ENCODE measurements at places on chromosomes 2 and 18.

GRCh38 chr2:138032334-138032733 lies 68.1 kb downstream of the HNMT start:
- H3K4me3 ChIP-seq: no peak overlapping the region
- H3K27me3 ChIP-seq: no peaks in the 10 kb centered on the region
- no peaks in the 10 kb centered on the region for H3K4me1 ChIP-seq
- no peaks in the 10 kb centered on the region for H3K36me3 ChIP-seq
- DNase-seq: no peak
- H3K27ac ChIP-seq: no peak overlapping the region

DNA sequence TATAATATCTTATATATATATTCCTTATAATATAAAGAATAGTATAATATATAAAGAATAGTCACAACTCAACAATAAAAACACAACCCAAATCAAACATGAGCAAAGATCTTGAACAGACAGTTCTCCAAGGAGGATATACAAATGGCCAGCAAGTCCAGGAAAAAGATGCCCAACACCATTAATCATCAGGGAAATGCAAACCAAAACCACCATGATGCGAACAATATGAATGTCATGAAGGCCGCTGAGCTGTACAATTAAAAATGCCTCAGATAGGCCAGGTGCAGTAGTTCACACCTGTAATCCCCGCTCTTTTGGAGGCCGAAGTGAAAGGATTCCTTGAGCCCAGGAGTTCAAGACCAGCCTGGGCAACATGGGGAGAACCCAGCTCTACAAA lies 58.9 kb downstream of the SLC35F5 start:
- H3K4me3 ChIP-seq: no peak overlapping the region
- no peak for DNase-seq
- H3K27me3 ChIP-seq: no peaks in the 10 kb centered on the region
- H3K27ac ChIP-seq: no peak overlapping the region

DNA sequence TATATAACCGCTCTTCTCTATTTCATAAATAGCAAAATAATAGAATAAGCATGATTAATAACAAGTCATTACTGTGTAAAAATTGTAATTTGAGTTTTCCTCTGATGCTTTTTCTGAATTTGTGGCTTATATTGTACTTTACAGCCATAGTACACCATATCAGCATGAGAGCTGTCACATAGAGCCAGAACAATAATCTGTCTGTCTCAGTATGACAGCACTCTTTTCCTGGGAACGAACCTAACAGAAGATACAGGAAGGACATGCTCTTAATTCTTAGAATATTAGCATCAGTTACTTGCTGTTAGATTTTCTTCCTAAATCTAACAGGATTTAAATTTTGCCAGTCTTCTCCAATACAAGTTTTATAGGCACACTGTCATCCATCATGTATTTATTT lies 21.3 kb upstream of the NRXN1 start:
- DNase-seq: no peak
- no peaks in the 10 kb centered on the region for H3K36me3 ChIP-seq
- no peak overlapping the region for H3K4me3 ChIP-seq
- H3K4me1 ChIP-seq: no peaks in the 10 kb centered on the region

- no peak overlapping the region for H3K27ac ChIP-seq
- no peaks in the 10 kb centered on the region for H3K27me3 ChIP-seq
- DNase-seq: no peak
- no peaks in the 10 kb centered on the region for H3K36me3 ChIP-seq
Observed at GRCh38 chr18:11862468-11863137, 11.4 kb downstream of the CHMP1B start.

GRCh38 chr2:105712166-105712915 lies 32.4 kb upstream of the NCK2 start:
- no peaks in the 10 kb centered on the region for H3K36me3 ChIP-seq
- H3K4me3 ChIP-seq: no peak overlapping the region
- H3K27ac ChIP-seq: no peak overlapping the region
- DNase-seq: no peak
- H3K27me3 ChIP-seq: no peaks in the 10 kb centered on the region

DNA sequence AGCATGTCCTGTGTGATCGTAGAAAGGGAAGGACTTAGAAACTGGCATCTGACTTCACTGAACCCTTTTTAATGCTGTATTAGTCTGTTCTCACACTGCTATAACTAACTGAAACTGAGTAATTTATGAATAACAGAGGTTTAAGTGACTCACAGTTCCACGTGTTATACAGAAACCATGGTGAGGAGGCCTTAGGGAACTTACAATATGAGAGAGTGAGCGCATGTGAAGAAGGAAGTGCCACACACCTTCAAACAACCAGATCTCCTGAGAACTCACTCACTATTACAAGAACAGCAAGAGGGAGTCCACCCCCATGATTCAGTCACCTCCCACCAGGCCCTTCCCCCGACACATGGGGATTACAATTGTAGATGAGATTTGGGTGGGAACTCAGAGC lies 811.3 kb downstream of the CPS1 start:
- no peak for DNase-seq
- no peak overlapping the region for H3K27ac ChIP-seq
- H3K36me3 ChIP-seq: no peaks in the 10 kb centered on the region
- no peaks in the 10 kb centered on the region for H3K27me3 ChIP-seq
- H3K4me1 ChIP-seq: no peaks in the 10 kb centered on the region
- H3K4me3 ChIP-seq: no peak overlapping the region

GRCh38 chr2:18435426-18436037 lies 124.9 kb downstream of the RDH14 start:
- H3K27me3 ChIP-seq: no peaks in the 10 kb centered on the region
- H3K4me1 ChIP-seq: no peaks in the 10 kb centered on the region
- H3K27ac ChIP-seq: no peak overlapping the region
- H3K36me3 ChIP-seq: no peaks in the 10 kb centered on the region

DNA sequence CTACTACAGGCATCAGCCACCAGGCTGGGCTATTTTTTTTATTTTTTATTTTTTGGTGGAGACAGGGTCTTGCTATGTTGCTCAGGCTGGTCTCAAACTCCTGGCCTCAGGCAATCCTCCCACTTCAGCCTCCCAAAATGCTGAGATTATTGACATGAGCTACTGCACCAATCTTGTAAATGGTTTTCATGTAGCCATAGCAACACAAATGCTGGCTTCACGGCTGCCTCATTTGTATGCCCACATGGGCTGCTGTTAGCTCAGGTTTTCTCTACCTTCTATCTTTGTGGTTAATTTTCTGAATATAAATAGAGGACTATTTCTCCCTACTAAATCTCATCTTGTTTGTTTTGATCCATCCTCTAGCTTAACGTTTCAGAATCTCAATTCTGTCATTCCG lies 58.2 kb downstream of the PLEKHM3 start:
- no peaks in the 10 kb centered on the region for H3K27me3 ChIP-seq
- H3K4me1 ChIP-seq: peaks cover 7% of the 10 kb centered on the region
- no peak overlapping the region for H3K27ac ChIP-seq
- no peak for DNase-seq
- no peak overlapping the region for H3K4me3 ChIP-seq

- DNase-seq: no peak
- no peak overlapping the region for H3K27ac ChIP-seq
- no peaks in the 10 kb centered on the region for H3K27me3 ChIP-seq
- H3K4me3 ChIP-seq: no peak overlapping the region
Observed at GRCh38 chr2:44623622-44624351, 262.0 kb downstream of the CAMKMT start.

GRCh38 chr2:110100480-110100879 lies 15.1 kb downstream of the MALL start:
- peak overlapping the region; percentile 77 for H3K27ac ChIP-seq
- no peaks in the 10 kb centered on the region for H3K36me3 ChIP-seq
- no peaks in the 10 kb centered on the region for H3K27me3 ChIP-seq
- peaks cover 46% of the 10 kb centered on the region for H3K4me1 ChIP-seq
- no peak overlapping the region for H3K4me3 ChIP-seq
- DNase-seq: no peak

DNA sequence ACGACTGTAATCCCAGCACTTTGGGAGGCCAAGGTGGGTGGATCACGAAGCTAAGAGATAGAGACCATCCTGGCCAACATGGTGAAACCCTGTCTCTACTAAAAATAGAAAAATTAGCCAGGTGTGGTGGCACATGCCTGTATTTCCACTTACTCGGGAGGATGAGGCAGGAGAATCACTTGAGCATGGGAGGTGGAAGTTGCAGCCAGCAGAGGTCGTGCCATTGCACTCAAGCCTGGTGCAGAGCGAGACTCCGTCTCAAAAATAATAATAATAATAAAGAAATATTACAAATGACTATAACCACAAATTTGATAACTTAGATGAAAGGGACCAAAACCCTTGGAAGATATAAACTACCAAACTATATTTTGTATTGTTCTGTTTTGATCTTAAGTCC lies 226.3 kb upstream of the GULP1 start:
- H3K27ac ChIP-seq: no peak overlapping the region
- H3K4me3 ChIP-seq: no peak overlapping the region
- H3K4me1 ChIP-seq: no peaks in the 10 kb centered on the region
- no peak for DNase-seq
- no peaks in the 10 kb centered on the region for H3K27me3 ChIP-seq
- no peaks in the 10 kb centered on the region for H3K36me3 ChIP-seq

DNA sequence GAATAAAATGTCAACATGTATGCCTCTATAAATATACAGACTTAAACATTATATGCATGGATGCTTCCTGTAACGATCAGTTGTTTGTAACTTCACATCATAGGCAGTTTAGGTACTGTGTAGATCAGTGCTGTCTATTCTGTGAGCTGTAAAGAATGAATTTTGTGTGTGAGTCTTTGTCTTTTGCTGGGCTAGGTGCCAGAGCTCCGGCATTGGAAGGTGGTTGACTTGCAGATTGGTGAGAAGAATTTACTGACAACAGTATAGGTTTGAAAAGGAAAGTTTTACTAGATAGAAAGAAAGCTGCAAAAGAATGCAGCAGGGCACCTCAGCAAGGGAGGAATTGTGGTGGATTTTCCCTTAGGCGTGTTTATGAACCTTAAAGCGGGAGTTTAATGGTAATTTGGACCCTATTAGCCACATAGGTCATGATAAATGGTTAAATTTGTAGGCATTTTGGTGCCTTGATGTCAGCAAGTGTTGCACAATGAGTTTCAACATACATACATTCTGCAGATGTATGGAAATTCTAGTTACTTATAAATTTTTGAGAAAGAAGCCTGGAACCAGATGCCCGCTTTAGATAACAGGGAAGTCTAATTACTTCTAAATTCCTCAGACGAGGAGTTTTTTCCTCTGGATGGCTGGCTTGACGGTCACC lies 6.7 kb upstream of the QPCT start:
- DNase-seq: no peak
- H3K27me3 ChIP-seq: no peaks in the 10 kb centered on the region
- no peaks in the 10 kb centered on the region for H3K36me3 ChIP-seq

- no peak for DNase-seq
- peaks cover 9% of the 10 kb centered on the region for H3K4me1 ChIP-seq
- H3K27me3 ChIP-seq: no peaks in the 10 kb centered on the region
- H3K4me3 ChIP-seq: no peak overlapping the region
Observed at GRCh38 chr2:222434204-222434603, 9.9 kb downstream of the SGPP2 start.

GRCh38 chr2:31233741-31234682 lies at the start of gene EHD3:
EHD3 (plus strand) TSS chr2:31234152; CDS start chr2:31234622, 470 bp downstream.
- H3K27me3 ChIP-seq: no peaks in the 10 kb centered on the region
- peak within 1 kb of the TSS; percentile 39 for H3K27ac ChIP-seq
- peak within 1 kb of the TSS; percentile 62 for H3K4me3 ChIP-seq
- DNase-seq: peak; percentile 90

DNA sequence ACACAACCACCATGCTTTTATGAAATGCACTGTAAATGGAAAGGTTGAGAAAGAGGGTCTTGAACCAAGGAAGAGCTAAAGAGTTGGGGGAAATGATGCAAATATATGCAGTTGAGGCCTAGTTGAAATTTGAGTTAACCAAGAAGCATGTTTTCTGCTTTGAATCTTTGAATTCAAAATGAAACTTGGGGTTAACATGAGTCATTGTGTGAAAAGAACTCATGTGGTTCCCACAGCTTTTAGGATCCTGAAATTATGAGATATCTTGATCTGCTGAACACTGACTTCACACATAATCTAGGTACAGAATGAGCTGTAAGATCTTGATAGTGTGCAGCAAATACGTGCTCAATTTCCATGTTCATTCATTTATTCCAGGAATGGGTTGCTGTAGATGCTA lies 422.9 kb upstream of the TRIB2 start:
- H3K27me3 ChIP-seq: no peaks in the 10 kb centered on the region

GRCh38 chr2:66897181-66897580 lies 462.3 kb downstream of the MEIS1 start:
- no peak for DNase-seq
- H3K27ac ChIP-seq: no peak overlapping the region
- no peaks in the 10 kb centered on the region for H3K4me1 ChIP-seq
- H3K4me3 ChIP-seq: no peak overlapping the region
- no peaks in the 10 kb centered on the region for H3K27me3 ChIP-seq

- peaks cover 20% of the 10 kb centered on the region for H3K4me1 ChIP-seq
- H3K27me3 ChIP-seq: no peaks in the 10 kb centered on the region
- peak overlapping the region; percentile 99 for H3K27ac ChIP-seq
- no peaks in the 10 kb centered on the region for H3K36me3 ChIP-seq
- no peak overlapping the region for H3K4me3 ChIP-seq
Observed at GRCh38 chr2:241313543-241314095, 1.9 kb downstream of the HDLBP start.

DNA sequence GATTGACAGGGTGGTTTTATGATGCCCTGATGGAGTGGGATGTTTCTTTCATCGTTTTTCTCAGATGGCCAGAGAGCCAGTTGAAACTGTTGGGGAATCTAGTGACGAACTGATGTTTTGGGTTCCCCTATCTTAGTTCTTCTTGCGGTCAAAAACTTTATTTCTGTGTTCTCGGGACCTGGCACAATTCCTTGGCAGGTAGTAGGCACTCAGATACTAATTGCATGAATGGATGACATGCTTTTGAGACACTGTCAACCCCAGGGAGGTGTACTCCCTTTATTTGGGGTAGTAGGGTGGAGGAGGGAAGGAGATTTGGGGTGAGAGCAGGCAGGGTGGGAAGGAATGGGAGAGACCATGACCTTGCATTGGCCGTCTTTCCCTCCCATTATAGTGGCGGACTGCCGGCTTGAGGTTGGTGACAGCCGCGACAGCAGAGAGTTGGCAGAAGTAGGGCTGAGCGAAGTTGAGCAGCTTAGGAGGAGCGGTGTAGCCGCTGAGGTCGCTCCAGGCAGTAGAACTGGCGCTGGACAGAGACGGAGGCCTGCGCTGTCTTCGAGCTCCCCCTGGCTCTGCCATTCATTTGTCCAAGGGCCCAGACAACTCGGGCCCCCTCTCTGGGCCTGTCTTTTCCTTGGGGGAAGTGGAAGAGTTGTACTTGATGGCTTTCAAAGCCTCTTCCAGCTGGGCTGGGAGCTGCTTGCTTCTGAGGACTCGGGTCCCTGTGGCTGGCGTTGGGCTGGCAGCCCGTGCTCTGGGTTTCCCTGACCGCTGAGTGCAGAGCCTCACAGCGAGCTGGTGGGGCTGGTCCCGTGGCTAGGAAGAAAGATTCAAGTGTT lies 2.6 kb downstream of the TET3 start:
- peak overlapping the region; percentile 65 for H3K4me3 ChIP-seq
- H3K4me1 ChIP-seq: peaks cover 21% of the 10 kb centered on the region
- no peak overlapping the region for H3K27ac ChIP-seq
- peak; percentile 85 for DNase-seq

DNA sequence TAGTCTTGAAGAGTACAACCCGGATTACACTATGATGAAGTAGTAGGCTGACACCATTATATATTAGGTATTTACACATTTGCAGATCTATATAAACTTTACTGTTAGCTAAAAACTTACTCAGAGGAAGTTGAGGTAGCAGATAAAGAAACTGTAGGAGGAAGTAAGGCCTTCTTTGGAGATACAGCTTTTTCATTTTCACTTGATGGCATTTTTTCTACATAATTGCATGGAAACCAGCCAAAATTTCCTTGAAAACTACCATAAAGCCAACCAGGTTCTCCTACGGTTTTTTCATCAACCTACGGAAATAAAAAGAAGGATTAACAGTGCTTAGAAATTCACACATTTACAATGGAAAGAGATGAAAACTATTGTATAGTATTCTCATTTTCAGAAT lies 86.6 kb downstream of the FAM228A start:
- H3K4me1 ChIP-seq: no peaks in the 10 kb centered on the region
- no peak for DNase-seq
- H3K27me3 ChIP-seq: no peaks in the 10 kb centered on the region
- no peak overlapping the region for H3K27ac ChIP-seq
- H3K4me3 ChIP-seq: no peak overlapping the region
